ENCODE measurements at places on chromosomes 2 and 18. TPM values are rescaled to one million over a fixed set of nuclear protein-coding genes. Genes with fewer than 3 reads are reported as not detected.

Gene CFAP65
- total RNA-seq, result 1.9 TPM

Gene ADCY3
- 90.2 TPM for total RNA-seq

Gene MREG
- 14.7 TPM for total RNA-seq

Gene ICOS
- total RNA-seq, result not detected

Gene CYP27C1
- 0.30 TPM for total RNA-seq

Gene FARSB
- total RNA-seq, result 13.4 TPM

Gene HOXD12
- total RNA-seq, result not detected

Gene DSEL
- 17.7 TPM for total RNA-seq

Gene RAB6C
- 3.5 TPM for total RNA-seq

Gene HNMT
- 20.8 TPM for total RNA-seq

Gene ABCA12
- total RNA-seq, result 0.29 TPM

Gene VWA3B
- 1.1 TPM for total RNA-seq

Gene RAB1A
- total RNA-seq, result 136 TPM

Gene CHRNG
- not detected for total RNA-seq

Gene RTP5
- total RNA-seq, result 7.4 TPM

Gene ALLC
- total RNA-seq, result 2.2 TPM

Gene DNAJC5G
- total RNA-seq, result 6.9 TPM
